CD4-positive, alpha-beta T cell treated with Interferon alpha-2 for 1 hour (primary cell): ENCODE measurements at places on chromosomes 1 and 21.

GRCh38 chr21:33393348-33393747, 9.9 kb upstream of the IFNGR2 start:
- no peak for DNase-seq

- DNase-seq: no peak
Measured at GRCh38 chr1:119475866-119476439, 31.1 kb upstream of the HSD3B1 start.

GRCh38 chr1:208166340-208167138, 77.6 kb downstream of the PLXNA2 start:
- DNase-seq: no peak

GRCh38 chr1:226845624-226846023, 24.8 kb upstream of the PSEN2 start:
- DNase-seq: no peak

GRCh38 chr1:11908095-11908675, 18.0 kb downstream of the KIAA2013 start:
- peak; percentile 89 for DNase-seq

- DNase-seq: no peak
Measured at GRCh38 chr1:22236166-22236565, 93.3 kb upstream of the WNT4 start.

DNA sequence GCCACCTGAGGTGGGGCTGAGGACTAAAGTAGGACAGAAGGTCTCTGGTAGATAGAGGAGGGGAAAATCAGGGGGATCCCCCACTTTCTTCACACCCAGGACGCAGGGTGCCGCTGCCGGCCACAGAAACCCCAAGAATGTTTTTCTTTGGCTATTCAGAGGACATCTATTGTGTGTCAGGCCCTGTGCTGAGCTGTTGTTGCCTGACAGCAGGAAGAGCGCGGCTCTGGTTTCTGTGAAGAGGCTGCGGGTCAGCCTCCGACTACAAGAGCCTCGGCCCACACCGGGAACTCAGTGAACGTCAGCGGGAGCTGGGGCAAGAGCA, 407 bp upstream of the PIGV start:
- peak; percentile 79 for DNase-seq

GRCh38 chr1:107559881-107560280, 405.1 kb downstream of the VAV3 start:
- no peak for DNase-seq

DNA sequence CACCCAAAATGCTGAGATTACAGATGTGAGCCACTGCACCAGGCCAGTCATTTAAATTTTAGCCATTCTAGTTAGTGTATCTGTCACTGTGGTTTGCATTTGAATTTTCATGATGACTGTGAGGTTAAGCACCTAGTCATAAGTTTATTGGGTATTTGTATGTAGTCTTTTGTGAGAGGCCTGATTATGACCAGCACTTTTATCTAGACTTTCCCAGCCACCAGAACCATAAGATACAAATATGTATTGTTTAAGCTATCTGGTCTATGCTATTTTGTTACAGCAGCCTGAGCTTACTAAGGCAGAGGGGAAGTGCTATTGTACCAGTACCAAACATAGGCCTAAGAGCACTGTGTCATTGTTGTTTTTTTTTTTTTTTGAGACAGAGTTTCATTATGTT, 19.9 kb upstream of the DNAJC6 start:
- DNase-seq: no peak

DNA sequence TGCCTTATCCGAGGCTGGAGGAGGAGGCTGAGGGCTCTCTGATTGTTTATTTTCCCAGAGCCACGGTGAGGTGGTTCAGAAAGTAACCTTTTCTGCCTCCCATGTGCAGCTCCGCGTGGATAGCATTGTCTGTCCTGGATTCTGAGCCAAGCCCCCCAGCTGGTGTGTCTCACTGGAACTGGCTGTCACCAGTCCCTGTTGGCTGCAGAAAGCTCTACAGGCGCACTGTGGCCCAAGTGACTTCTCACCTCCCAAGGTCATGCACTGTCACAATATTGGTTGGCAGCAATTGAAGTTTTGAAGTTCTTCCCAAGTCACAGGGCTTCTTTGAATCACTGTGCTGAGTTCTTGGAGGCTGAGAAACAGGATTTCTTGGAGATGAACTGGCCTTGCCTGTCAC, 8.2 kb downstream of the BMP8A start:
- DNase-seq: no peak

DNA sequence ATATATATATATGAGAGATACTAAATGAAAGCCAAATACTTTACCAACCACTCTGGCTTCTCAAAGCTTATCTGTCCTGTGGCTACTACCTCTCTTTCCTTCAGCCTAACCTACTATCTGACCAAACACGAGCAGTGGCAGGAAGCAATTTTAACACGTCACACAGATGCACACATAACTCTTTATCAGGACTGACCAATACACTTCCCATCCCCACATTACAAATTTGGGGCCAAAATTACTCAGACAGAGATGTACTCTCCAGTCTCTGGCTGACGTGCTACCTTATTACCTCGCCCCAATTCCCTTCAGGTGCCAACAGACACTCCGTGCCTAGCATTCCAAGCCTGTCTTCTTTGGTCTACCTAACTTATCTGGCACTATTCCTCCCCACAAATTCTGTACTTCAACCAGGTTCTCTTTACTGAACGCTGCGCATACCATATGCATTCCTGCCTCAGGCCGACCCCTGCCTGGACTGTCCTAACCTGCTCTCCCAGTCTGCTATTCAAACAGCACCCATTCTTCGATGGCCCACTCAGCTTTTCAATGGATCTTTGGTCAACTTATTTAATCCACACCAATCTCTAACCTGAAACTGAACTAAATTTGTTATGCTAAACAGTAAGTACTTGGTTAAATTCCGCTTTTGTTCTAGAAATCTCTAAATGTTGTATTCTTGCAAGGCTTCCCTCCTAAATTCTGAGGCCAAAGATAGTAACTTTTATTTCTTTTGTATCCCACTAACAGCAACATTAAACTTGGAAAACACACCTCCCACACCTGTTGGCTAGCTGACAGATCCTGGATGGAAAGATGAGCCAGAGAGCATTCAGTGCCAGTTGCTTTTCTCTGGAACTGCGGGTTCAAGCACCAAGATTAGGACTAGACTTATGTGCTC, 27.9 kb downstream of the RERE start:
- DNase-seq: no peak

DNA sequence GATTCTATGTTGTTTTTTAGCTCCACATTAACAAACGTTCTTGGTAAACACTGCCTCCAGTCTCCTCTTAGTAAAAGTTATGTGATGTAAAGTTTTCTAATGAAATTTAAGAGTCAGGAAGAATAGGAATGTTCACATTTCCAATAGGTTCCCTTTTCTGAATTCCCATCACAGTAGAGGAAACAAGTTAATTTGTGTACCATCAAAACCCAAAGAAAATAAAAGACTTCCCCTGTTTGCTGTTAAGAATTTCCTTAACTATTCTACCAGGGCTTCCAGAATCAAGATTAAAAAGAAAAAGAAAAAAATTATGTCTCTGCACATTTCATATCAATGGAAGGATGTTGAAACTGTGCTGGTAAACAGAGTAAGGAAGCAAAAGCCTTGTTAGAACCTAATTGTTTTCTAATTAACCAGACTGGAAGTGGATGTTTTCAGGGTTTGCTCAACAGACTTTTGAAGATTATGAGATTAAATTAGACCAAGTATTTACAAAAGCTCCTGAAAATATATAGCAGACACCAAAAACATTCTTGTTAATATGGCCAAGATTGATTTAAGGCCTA, 43.4 kb upstream of the PALMD start:
- no peak for DNase-seq

- no peak for DNase-seq
Measured at GRCh38 chr1:205629751-205630150, 2.1 kb downstream of the ELK4 start.

- DNase-seq: no peak
Measured at GRCh38 chr1:178645157-178645807, 79.8 kb upstream of the RALGPS2 start.

- no peak for DNase-seq
Measured at GRCh38 chr21:28818663-28819278, 173.9 kb downstream of the LTN1 start.
